CD4-positive, alpha-beta T cell treated with Interleukin-6 at 100 ng/mL for 8 hours (primary cell): ENCODE measurements at places on chromosomes 5 and 9.

DNA sequence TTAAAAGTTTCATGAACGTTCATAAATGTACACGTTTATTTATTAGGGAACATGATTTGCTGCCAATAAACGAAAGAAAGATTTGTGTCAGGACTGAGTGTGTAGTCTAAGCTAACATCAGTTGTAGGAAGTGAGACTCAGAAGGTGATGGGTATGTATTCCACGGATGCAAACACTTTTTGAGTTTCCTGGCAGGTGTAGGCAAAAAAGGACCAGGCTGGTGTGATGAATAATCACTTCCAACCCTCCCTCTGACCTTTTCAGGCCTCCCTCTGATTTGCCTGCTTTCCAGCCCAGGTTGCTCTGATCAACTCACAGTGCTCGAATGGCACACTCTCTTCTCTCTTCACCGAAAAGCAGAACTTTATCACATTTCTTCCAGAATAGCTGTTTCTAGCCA is 51.8 kb downstream of the BASP1 start:
- no peak for DNase-seq

- DNase-seq: no peak
These were observed 11.3 kb upstream of the SPZ1 start for GRCh38 chr5:80308526-80308925.

GRCh38 chr9:134318941-134319305 is 7.3 kb upstream of the RXRA start:
- no peak for DNase-seq

DNA sequence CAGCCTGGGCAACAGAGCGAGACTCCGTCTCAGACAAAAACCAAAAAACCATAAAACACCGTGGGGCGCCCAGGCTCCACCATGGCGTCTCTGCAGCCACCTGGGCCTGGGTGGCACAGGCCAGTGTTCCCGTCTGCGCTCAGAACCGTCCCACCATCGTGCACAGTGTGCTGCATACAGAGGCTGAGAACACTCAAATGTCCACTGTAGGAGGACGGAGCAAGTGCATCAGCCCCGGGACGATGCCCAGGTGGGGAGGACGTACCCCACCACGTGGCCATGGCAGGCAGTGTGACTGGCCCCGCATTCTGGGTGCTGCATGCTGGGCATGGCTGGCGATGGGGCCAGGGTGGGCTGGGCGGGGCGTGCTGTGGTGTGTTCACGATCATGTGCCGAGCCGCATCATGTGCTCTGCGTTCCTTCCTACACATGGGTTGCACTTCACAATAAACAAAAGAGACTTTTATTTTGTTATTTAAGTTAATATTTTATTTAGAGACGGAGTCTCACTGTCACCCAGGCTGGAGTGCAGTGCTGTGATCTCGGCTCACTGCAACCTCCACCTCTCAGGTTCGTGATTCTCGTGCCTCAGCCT is 37.8 kb downstream of the EXD3 start:
- DNase-seq: no peak

- DNase-seq: peak; percentile 46
These were observed 24.3 kb upstream of the POMT1 start for GRCh38 chr9:131478421-131478868.

- no peak for DNase-seq
These were observed 118.6 kb downstream of the BASP1 start for GRCh38 chr5:17336054-17336453.

GRCh38 chr5:72408603-72409002 is 88.4 kb downstream of the PTCD2 start:
- no peak for DNase-seq

- DNase-seq: no peak
These were observed 88.4 kb downstream of the GALNT10 start for GRCh38 chr5:154278908-154279307.

DNA sequence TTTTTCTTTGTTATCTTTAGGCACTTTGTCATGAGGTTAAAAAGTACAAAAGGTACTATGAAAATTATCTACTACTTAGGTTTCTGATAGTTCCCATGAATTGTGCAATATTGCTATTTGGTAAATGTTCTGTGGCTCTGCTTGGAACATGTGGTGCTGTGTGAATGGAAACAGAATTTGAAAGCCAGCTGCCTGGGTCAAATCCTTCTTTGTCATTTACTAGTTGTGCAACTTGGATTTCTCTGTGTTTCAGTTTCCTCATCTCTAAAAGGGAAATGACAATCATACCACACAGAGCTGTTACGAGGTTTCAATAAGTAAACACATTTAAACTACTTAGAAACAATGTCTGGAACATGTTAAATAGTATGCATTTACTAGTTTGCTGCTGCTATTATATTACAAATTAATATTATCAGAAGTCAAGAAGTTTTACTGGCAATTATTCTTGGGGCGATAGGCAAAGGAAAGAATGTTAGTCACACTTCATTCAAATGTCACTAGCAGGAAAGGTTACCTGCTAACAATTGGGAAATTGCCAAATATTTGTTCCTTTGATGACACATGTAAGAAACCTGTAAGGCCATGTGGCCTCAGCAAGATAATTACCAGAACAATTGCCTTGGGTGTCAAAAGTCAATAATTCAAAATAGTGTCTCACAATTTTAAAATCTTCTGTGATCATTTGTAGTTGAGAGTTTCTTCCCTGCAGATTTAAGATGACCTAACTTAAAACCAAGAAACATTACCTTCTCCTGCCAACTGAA is 184.8 kb downstream of the KIAA0825 start:
- DNase-seq: no peak

DNA sequence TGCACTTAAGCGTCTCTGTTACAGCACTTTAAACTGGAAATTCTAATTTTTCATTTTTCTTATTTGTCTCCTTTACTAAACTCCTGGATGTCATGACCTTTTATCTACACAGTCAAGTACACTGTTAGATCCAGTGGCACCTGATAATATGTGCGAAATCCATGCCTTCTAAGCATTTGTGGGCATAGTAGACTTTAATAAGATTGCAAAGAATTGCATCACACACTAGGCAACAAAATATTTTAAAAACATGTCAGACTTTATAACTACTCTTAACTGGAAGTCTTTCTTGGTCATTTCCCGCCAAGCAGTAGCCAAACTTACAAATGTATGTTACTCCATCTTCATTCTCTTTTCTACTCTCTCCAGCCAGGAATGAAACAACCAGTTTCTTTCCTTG is 5.0 kb upstream of the SPINK1 start:
- no peak for DNase-seq

DNA sequence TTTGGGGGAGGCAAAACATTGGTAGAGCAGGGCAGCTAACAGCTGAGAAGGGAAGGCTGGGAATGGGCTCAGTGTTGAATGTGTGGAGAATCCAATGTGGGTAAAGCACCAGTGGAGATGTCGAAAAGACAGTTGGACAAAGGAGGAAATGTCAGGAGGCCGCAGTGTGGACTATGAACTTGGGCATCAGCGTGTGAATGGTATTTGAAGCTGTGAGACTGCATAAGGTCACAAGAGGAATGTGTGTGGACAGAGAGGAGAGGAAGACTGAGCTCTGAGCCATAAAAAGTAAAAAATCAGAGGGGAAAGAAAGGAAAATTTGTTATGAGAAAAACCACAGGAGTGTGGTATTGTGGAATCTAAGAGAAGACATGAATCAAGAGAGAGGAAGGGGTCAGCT is 99.4 kb upstream of the ADAMTS16 start:
- no peak for DNase-seq

DNA sequence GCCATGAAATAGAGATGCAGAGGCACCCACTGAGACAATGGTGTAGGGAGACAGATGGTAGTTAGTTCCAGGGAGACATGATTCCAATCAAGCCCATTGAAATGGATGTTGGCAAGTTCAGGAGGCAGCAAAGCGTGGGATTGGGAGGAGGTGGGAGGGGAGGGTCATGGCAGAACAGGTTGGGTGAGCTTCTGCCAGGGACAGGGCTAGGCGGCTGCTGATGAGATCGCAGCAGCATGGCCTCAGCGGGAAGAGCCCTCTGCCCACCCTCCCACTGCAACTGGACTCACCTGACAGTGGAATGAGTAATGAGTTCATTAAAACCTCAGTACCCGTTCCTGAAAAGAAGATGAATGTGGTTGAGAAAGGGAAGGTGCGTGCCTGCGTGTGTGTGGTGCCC is 418.2 kb downstream of the CDK5RAP2 start:
- no peak for DNase-seq

GRCh38 chr9:94017939-94018531 is 62.9 kb upstream of the BARX1 start:
- no peak for DNase-seq

DNA sequence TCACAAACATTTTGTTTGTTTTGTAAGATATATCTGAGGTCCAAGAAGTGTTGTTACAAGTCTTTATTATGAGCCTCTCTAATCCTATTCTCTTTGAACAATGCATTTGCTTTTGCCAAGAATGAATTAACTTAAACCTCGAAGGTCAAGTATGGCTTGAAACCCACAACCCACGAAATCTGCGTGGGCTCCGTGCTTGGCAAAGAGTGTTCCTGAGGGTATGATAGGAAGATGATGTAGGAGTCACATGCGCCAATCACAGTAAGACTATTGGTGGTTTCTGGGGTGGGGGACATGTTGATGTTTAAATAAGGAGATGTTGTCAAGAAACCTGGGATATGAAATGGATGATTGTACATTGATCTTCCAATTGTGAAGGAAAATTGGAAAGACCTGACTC is 330.8 kb upstream of the RFX3 start:
- DNase-seq: no peak

- no peak for DNase-seq
These were observed 5.4 kb upstream of the SLC1A3 start for GRCh38 chr5:36600917-36601527.

- DNase-seq: no peak
These were observed 47.9 kb upstream of the MYO10 start for GRCh38 chr5:16983972-16984371.

DNA sequence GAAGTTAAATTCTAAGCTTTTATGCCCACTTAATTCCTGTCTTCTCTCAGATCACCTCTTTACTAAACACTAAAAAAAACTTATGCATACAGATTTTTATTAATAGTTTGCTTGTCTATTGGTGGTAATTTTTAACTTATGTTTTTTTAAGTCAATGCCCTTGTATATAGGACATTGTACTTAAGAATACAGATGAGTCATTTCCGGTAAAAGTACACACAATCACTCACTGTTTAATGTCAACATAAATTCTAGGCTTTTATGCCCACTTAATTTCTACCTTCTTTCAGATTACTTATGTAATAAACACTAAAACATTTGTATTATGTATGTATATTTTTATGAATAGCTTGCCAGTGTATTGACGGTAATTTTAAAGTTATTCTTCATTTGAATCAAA is 872.8 kb upstream of the CDH9 start:
- DNase-seq: no peak

- DNase-seq: no peak
These were observed 502.4 kb downstream of the CDH10 start for GRCh38 chr5:24142341-24142740.

- DNase-seq: no peak
These were observed 32.6 kb downstream of the CSNK1A1 start for GRCh38 chr5:149518620-149519019.

GRCh38 chr9:113173341-113173740 is 22.5 kb downstream of the SLC31A2 start:
- DNase-seq: no peak

GRCh38 chr5:66209350-66209749 is 65.2 kb downstream of the SREK1 start:
- no peak for DNase-seq

GRCh38 chr5:80370390-80370789 is 37.5 kb upstream of the ZFYVE16 start:
- no peak for DNase-seq

GRCh38 chr9:12314589-12314988 is 378.6 kb upstream of the TYRP1 start:
- DNase-seq: no peak

- no peak for DNase-seq
These were observed 8.6 kb downstream of the NINJ1 start for GRCh38 chr9:93125331-93125894.

- DNase-seq: no peak
These were observed 211.1 kb downstream of the NR3C1 start for GRCh38 chr5:143192191-143192900.

GRCh38 chr5:131530706-131531331 is 104.2 kb downstream of the RAPGEF6 start:
- no peak for DNase-seq

DNA sequence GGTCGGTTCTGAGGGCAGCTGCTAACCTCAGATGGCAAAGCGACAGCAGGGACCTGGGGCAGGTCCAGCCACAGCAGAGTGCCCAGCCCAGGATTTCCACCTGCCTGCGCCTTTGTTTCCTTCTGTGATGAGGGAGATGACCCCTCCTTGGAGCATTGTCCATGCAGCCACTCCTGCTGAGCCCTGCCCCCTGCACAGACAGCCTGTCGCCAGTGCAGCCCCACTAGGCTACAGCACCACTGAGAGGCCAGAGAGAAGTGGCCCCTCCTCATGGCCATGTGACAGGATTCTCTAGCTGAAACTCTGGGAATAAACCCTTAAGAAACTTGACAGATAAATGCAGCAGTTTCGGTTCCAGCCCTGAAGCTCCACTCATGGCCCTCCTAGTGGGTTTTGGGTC is 10.5 kb upstream of the MRNIP start:
- DNase-seq: no peak

- DNase-seq: no peak
These were observed 189.3 kb upstream of the MAST4 start for GRCh38 chr5:66406761-66407336.

DNA sequence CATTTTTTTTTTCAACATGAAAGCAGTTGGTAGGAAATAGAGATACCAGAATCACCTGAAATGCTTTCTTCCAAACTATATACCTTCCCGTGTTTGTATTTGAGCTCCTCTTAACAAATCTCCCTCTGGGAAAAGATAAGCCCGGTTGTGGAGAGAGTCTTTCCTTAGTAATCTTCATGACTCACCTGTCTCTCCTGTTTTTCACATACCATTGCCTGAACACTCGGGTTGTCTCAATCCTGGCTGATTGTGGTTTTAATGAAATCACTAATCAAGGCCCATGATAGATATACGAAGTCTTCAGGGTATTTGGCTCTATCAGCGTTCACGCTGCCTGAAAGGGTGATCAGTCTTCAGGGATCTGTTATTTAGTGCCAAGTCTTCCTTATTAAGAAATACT is 136.7 kb downstream of the MAN2A1 start:
- no peak for DNase-seq

- no peak for DNase-seq
These were observed 19.1 kb downstream of the TNFSF8 start for GRCh38 chr9:114911167-114911821.

GRCh38 chr9:82036086-82036485 is 47.5 kb downstream of the SPATA31D1 start:
- no peak for DNase-seq

- DNase-seq: no peak
These were observed 119.0 kb downstream of the SV2C start for GRCh38 chr5:76202182-76202581.

GRCh38 chr9:93003552-93004407 is 54.7 kb upstream of the SUSD3 start:
- DNase-seq: peak; percentile 66
